ENCODE measurements at places on chromosomes 12 and 14.

- DNase-seq = no peak
These were observed 136.4 kb upstream of the LGR5 start for GRCh38 chr12:71303199-71303598.

GRCh38 chr12:19203539-19204506, 74.3 kb downstream of the PLEKHA5 start:
- DNase-seq = no peak

GRCh38 chr12:96360550-96360949, 39.7 kb downstream of the CDK17 start:
- DNase-seq = no peak

GRCh38 chr14:67911562-67911961, 92.0 kb downstream of the RAD51B start:
- DNase-seq = no peak

DNA sequence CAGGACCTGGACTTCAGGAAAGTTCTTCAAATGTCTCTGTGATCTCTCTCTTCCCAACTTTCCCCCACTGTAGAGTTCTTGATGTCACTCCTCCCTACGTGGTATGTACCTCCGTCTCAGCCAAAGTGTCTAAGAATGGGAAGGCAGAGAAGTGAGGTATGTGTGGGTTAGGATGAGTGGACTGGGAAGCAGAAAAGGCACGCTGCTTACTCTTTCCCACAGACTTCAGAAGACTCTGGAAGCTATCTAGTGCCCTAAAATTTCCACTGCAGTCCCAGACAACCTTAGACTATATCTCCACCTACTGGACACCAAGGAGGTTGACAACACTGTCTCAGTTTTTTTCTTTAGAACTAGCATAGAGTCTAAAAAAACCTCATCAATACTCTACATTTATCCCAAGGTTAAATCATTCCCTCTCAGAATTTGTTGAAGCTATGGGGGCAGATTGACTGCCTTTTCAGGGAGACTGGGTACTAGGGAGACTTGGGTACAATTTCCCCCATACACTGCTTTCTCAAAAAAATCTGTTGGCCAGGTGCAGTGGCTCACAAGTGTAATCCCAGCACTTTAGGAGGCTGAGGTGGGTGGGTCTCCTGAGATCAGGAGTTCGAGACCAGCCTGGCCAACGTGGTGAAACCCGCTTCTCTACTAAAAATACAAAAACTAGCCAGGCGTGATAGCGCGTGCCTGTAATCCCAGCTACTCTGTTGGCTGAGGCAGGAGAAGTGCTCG, 20.6 kb upstream of the ITGA5 start:
- no peak for DNase-seq

- DNase-seq = peak; percentile 28
These were observed 5.0 kb upstream of the SLC25A47 start for GRCh38 chr14:100317912-100318808.

GRCh38 chr12:91098941-91099340, 12.4 kb downstream of the LUM start:
- no peak for DNase-seq

GRCh38 chr14:88975926-88976325, 151.5 kb downstream of the TTC8 start:
- no peak for DNase-seq

- no peak for DNase-seq
These were observed 324 bp upstream of the HOXC9 start for GRCh38 chr12:53999559-54000115.

DNA sequence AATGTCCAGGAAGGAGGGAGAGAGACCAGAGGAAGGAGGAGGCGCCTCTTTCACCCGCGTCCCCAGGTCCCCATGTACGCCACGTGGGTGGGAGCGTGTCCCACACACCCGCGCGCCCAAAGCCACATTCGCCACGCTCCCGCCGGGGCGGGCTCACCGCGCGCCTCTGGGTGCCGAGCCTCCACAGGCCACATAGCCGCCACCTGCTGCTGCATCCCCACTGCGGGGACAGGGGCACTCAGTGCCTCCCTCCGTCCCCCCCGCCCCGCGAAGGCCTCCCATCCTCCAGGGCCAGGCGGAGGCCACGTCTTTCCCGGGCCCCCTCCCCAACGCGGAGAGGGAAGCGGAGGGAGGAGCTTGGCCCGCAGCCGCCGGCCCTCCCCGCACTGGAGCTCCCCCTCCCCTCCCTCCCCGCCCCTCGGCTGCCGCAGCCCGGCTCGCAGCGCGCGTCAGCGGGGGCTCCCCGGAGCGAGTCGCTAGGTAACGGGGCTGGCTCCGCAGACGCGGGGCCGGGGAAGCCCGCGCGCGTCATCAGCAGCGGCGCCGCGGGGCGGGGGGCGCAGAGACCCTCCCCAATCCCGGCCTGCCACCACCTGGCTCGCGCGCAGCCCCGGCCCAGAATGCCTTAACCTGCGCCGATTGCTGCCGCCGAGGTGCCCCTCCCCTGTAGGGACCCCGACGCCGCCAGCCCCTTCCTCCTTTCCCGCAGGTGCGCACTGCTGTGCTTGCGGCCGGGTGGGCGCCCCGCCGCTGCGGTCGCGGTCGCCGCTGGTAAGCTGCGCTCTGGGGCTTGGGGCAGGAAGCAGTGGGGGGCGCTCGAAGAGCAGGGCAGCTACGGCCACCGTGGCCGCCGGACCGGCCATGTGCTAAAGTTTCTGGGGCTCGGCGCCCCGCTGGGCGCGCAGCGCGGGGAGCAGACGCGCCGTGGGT, 536 bp upstream of the TUNAR start:
- DNase-seq = no peak

DNA sequence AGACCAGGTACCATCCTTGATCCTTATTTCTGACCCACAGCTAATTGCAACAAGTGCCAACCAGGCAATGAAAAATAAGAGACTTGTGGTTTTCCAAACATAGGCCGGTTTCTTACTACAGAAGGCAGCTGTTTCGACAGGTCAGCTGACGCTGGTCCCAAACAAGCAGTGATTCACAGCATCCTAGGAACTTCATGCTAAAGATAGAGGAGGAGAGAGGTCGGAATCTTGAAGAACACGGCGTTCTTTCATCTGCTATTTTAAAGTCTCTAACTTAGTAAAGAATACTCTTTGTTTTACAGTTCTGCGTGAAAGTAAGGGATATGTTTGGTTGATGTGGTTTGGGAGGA, 28.1 kb upstream of the ADGRD1 start:
- no peak for DNase-seq

- no peak for DNase-seq
These were observed 26.0 kb downstream of the PPFIBP1 start for GRCh38 chr12:27549801-27550652.
